Activated naive CD4-positive, alpha-beta T cell treated with anti-CD3 and anti-CD28 coated beads, Interleukin-2, amount 10 ng/mL, durations not matched to agents 7 days and 5 days (primary cell): ENCODE measurements at places on chromosomes 13 and 19.

- DNase-seq, result peak; percentile 46
Measured at GRCh38 chr19:8609279-8610040, 1.1 kb downstream of the ADAMTS10 start.

DNA sequence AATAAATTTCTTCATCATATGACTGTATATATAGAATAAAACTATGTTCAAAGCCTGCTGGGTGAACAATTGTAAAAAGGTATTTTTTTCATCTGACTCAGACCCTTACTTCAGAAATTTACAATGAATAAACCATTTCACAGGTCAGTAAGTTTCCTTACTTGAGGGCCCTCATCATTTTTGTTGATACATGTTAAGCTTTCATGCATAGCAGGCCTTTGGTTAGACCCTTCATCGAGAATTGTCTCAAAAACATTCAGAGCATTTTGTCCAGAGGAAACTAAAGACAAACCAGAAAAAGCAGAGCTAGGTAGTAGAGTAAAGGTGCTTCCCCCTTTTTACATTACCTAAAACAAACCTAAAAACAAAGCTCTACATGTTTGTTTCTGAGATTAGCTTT, 46.2 kb downstream of the FNDC3A start:
- no peak for DNase-seq

- no peak for DNase-seq
Measured at GRCh38 chr13:110600261-110600819, 15.0 kb upstream of the NAXD start.

- no peak for DNase-seq
Measured at GRCh38 chr13:110806636-110807035, 93.1 kb downstream of the ING1 start.

- peak; percentile 97 for DNase-seq
Measured at GRCh38 chr19:52942386-52943133, 19.3 kb upstream of the ZNF888 start.

DNA sequence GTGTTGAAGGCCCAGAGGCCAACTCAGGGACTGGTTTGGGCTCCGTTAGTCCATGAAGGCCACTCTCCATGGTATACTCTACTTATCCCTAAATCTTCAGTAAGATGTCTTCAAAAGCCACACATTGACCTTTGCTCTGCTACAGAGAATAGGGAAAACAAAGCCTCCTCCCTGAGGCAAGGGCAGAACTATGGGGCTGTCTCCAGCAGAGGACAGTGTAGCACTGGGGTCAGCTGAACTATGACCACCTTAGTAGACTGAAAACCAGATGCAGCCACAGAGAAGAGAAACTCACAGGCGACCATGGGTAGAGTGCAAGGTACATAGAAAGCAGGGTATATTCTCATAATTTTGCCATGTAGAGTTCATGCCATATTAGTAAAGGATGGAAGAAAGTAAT, 587.4 kb downstream of the LMO7 start:
- no peak for DNase-seq

DNA sequence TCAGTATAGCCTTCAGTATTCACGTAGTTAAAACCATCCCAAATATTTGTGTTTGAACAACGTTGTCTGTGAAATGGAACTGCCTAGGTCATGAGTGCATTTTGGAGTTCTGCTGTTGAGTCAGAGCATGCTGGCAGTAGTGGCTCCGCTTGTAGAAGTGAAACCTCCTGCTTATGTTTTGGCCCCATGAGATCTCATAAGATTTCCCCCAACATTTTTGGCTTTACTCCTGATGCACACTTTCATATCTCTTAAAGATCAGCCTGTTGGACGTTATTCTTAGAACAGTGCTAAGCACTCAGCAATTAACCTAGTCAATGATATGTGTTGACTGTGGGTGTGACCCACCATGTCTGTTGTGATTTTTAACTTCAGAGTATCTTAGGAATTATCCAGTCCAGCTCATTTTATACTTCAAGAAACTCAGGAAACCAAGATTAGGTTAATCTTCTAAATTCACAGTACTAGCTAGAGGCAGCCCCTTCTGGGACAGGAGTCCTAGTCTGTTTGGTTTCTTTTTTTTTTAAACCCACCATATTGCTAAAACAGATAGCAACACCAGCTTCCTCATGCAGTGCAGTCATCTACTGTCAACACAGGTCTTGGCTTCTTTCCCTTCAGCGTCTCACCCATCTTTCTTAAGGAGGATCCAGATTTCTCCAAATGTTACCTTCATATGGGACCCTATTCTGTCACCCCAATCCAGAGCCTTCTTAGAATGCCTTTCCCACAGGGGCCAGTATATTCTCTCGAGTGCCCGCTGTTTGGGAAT, 26.2 kb downstream of the RAP2A start:
- no peak for DNase-seq

GRCh38 chr13:41212881-41213280, 18.5 kb upstream of the KBTBD7 start:
- no peak for DNase-seq

DNA sequence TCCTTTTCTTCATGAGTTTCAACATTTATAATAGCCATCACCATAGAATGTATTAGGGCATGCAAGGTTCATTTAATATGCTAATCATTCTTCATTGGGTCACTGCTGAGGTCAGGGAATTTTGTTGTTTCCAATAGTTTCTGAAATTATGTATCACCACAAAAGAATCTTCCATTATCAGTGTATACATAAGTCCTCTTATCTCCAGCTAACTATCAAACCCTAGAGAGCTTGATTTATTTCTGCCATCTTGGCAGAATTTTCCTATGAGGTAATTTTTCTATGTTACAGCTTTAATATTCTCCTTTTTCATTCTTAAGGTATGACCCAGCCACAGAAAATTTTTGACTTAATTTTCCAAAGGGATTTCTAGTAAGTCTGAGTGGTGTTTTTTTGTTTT, 415.0 kb upstream of the SLITRK1 start:
- DNase-seq, result no peak

DNA sequence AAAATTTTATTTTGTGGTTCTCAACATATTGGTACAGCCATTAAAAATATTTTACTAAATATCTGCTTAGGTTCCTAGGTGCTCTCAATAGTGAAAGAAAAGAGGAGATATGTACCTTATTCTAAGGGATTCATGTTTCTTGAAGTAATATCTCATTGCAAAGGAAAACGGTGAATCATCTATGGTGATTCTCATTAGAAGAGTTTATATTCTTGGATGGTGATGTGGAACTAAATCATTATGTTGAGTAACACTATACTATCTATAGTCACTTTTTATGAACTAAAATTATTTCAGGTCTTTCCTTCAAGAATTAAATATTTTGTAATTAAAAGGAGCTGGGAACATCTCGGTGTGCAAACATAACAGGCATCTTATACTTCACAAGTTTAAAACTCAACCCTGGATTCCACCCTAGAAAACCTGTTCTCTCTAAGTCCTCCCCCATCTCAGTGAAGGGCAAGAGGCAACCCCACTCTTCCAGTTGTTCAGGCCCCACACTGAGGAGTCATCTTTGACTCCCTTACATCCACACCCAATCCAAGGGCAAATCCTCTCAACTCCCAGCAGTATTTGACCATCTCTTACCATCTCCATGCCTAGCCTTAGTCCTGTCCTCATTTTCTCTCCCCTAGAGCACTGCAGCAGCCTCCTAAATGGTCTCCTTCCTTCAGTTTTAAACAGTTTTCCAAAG, 140.1 kb downstream of the RGCC start:
- no peak for DNase-seq

- DNase-seq, result no peak
Measured at GRCh38 chr13:100944791-100945345, 270.3 kb upstream of the TMTC4 start.

GRCh38 chr13:113446488-113446854, 6.8 kb downstream of the ADPRHL1 start:
- no peak for DNase-seq

- no peak for DNase-seq
Measured at GRCh38 chr13:111123221-111123620, 8.1 kb downstream of the ARHGEF7 start.

DNA sequence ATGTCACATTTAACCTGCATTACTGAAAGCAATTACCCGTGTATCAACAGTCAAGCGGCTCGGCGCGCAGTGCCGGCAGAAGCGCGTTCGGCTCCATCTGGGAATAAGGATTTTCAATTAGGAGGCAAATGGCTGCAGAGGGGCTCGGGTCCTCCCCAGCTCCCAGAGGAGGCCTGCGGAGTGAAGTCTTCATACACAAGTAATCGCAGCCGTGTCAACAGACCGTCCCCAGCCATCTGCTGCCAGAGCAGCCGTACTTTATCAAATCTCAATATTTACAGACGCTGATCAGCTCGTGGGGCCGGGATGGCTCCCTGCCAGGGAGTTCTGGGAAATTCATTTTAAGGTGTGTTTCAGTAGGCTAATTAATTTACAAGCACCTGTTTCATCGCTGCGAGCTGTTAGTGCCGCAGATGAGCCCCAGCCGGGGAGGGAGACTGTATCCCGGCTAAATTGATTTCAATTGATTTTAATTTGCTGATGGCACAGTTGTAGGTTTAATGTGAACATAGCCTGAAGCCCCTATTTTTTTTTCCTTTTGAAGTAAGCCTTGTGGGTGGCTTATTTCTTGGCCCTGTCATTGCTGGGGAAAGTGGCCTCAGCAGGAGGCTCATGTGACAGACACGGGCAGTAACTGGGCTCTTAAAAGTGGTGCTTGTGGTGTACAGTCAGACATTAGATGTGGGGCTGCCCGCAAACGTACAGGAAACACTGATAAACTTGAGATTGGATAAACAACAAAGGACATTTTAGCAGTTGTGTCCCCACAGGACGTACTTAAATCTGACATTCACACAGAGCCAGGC, 252.7 kb downstream of the TEX29 start:
- DNase-seq, result no peak

DNA sequence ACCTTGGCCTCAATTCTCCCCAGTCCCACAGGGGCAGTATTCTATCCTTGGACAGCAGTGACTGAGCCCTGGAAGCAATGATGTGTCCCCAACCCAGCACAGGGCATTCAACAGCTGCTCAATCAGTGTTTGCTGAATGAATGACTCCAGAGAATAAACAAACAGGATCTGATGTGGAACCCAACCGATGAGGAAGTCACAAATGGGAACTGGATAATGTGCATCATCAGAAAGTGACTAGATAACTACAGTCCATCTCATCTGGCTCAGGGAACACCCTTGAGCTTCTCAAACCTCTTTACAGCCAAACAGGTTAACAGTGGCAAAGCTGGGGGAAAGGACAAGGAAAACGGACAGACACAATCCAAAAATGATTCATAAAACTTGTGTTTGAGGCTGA, 8.2 kb downstream of the SLC25A30 start:
- DNase-seq, result no peak

DNA sequence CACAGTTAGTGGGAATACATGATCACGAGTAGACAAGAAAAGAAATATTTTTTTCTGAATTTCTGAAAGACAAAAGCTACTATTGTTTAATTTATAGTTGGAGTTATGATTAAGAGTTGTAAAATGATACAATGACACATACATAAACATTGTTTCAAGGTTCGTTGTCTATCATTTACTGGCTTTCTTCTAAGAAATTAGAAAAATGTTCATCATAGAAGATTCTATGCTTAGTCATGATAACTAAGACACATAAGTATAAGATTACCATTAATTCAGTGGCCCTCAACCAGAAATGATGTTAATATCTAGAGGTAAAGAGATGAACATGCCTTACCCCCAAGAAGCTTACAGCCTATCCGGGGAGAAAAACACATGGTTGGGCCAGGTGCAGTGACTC, 1832.8 kb upstream of the PRR20A start:
- DNase-seq, result no peak

GRCh38 chr19:27824108-27824507, 1388.8 kb downstream of the UQCRFS1 start:
- no peak for DNase-seq

DNA sequence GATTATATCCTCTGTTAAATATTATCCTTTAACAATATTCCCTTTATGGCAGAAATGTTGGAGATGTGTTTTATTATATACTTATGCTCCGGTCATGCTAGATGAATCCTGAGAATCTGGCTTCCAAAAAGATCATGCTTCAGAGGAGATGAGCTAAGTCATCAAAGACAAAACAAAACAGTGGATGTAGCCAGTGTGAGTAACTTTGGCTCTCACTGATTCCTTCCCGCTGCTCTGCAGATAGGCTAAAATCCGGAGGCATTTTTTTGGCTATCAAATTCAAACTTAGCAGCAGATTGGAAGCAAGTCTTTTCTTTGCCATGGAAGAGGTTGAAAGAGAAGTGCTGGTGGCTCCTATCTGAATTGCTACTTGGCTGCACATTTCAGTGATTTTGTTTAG, 295.9 kb downstream of the GPC6 start:
- no peak for DNase-seq

DNA sequence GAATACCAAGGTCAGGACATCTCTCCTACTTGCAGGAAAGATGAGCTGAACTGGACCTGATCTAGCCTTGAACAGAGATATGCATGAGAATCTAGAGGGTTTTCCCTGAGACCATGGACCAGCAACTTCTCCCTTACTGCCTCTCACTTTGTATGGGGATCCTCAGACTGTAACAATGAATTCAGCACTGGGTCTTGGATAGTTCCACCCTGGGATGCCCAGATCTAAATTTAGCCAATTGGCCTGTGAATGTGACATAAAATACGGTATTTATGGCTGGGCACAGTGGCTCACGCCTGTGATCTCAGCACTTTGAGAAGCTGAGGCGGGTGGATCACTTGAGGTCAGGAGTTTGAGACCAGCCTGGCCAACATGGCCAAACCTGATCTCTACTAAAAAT, 15.3 kb upstream of the LILRA2 start:
- no peak for DNase-seq

DNA sequence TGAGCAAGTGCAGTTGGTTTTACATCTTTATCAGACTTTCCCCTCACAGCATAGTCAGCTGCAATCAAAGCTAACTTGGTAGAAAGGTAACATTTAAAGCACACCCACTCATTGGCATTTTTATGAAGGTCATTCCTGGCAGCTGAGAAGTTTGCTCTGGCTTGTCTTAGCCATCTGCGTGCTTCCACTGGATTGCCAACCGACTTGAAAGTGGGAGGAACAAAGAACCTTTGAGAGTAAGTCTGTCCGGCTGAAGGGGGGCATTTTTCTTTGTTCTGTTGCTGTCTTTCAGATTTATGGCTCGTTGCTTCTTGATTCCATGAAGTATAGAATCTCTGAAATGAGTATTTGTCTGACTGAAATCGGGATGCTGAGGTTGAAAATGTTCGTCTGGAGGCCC, 103.1 kb downstream of the SACS start:
- no peak for DNase-seq

DNA sequence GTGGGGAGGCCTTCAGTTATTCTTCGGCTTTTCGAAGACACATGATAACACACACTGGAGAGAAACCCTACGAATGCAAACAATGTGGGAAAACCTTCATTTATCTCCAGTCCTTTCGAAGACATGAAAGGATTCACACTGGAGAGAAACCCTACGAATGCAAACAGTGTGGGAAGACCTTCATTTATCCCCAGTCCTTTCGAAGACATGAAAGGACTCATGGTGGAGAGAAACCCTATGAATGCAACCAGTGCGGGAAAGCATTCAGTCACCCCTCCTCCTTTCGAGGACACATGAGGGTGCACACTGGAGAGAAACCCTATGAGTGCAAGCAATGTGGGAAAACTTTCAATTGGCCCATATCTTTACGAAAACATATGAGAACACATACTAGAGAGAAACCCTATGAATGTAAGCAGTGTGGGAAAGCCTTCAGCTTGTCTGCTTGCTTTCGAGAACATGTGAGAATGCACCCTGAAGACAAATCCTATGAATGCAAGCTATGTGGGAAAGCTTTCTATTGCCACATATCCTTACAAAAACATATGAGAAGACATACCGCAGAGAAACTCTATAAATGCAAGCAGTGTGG, 11.8 kb downstream of the ZNF555 start:
- DNase-seq, result no peak

GRCh38 chr19:42440357-42441048, 2.2 kb downstream of the CXCL17 start:
- DNase-seq, result peak; percentile 85

- no peak for DNase-seq
Measured at GRCh38 chr13:42229287-42229686, 42.7 kb upstream of the AKAP11 start.
